Activated T-helper 2 cell treated with anti-CD3 and anti-CD28 coated beads, Interferon-gamma antibody, Interleukin-2, Interleukin-4, amounts not matched to agents 10 μg/mL and 5 μg/mL and 100 μg/mL, durations not matched to agents 14 hours and 24 hours and 36 hours (primary cell): ENCODE measurements at places on chromosomes 1 and 21. TPM values are rescaled to one million over a fixed set of nuclear protein-coding genes. Genes with fewer than 3 reads are reported as not detected.

The LAPTM5 gene
- total RNA-seq: 184 and 189 TPM in 2 replicates

The NBPF8 gene
- 14.3 and 15.3 TPM in 2 replicates for total RNA-seq

The MYCL gene
- total RNA-seq: 0.50 and 0.57 TPM in 2 replicates

The ACBD3 gene
- total RNA-seq: 24.3 and 25.4 TPM in 2 replicates

The OR2T35 gene
- total RNA-seq: not detected in 2 replicates

The DNAH14 gene
- 0.32 and 0.92 TPM in 2 replicates for total RNA-seq

The SYNC gene
- not detected in 2 replicates for total RNA-seq

The DISP3 gene
- 0.23 and 0.46 TPM in 2 replicates for total RNA-seq

The PTPN7 gene
- 388 and 398 TPM in 2 replicates for total RNA-seq
